Right renal cortex interstitium (tissue), 3 donors: ENCODE measurements at places on chromosomes 2 and 18.

DNA sequence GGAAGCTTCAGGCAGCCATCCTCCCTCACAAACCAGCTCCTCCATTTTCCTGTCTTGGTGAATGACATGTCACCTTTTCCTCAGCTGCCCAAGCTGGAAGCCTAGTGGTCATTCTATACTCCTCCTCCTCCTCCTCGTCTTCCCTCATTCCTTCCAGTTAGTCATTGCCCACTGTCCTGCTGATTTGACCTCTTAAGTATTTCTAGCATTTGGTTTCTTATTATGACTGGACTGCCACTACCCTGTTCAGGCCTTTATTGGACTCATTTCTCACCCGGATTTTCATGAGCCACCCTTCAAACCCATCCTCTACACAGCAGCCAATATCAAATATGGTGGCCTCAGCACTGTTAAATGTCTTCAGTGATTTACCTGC is 21.9 kb upstream of the MGAT5 start:
- no peak for DNase-seq

GRCh38 chr2:3620834-3621233 is 25.9 kb downstream of the COLEC11 start:
- no peak for DNase-seq

- no peak for DNase-seq
Measured at GRCh38 chr18:5429681-5430080, 114.1 kb downstream of the EPB41L3 start.

DNA sequence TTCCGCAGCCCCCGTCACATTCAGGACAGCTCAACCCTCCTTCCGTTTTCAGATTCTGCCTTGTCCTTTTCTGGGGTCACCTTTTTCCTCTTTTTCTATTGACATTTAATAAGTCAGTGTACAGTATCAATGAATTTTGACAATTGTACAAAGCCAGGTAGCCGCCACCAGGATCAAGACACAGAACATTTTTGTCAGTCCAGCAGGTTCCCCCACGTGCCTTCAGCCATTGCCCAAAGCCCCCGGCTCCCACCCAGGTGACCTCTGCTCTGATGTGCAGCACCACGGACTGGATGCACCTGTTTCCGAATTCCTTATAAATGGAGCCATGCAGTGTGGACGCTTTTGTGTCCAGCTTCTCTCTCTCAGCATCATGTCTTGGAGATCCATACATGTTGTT is 30.0 kb downstream of the CROCC2 start:
- DNase-seq, result no peak

- no peak for DNase-seq
Measured at GRCh38 chr2:25587361-25587760, 86.0 kb downstream of the DTNB start.

DNA sequence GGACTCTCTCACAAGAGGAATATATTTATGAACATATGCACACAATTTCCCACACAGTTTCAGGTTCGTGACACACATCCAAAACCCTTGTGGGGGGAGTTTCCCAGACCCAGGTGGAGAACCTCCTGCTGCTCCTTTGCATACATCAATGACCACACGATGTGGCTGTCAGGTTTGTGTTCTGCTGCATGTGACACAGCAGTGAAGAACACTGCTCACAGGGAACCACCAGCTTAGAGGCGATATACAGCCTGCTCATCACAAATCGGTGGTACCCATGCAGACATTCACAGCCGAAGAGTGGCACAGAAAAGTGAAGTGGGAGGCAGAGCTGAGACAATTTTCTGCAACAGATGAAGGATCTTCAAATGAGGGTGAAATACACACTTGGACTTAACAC is 175.6 kb upstream of the ZFP36L2 start:
- no peak for DNase-seq

GRCh38 chr18:47931718-47932103 is 1.3 kb upstream of the SMAD2 start:
- no peak for DNase-seq

DNA sequence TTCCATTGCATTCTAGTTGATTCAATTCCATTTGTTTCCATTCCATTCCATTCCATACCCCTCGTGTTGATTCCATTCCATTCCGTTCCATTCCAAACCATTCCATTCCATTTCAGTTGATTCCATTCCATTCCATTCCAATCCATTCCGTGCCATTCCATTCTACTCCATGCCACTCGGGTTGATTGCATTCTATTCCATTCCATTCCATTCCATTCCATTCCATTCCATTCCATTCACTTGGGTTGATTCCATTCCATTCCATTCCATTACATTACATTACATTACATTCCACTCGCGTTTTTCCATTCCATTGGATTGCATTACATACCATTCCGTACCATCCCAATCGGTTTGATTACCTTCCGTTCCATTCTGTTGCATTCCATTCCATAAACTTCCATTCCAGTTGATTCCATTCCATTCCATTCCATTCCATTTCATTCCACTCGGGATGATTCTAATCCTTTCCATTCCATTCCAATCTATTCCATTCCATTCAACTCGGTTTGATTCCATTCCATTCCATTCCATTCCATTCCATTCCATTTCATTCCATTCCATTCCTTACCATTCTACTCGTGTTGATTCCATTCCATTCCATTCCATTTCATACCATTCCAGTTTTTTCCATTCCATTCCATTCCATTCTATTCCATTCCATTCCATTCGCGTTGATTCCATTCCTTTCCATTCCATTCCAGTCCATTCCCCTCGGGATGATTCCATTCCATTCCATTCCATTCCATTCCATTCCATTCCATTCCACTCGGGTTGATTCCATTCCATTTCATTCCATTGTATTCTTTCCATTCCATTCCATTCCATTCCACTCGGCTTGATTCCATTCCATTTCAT is 1140.4 kb downstream of the RPIA start:
- no peak for DNase-seq

DNA sequence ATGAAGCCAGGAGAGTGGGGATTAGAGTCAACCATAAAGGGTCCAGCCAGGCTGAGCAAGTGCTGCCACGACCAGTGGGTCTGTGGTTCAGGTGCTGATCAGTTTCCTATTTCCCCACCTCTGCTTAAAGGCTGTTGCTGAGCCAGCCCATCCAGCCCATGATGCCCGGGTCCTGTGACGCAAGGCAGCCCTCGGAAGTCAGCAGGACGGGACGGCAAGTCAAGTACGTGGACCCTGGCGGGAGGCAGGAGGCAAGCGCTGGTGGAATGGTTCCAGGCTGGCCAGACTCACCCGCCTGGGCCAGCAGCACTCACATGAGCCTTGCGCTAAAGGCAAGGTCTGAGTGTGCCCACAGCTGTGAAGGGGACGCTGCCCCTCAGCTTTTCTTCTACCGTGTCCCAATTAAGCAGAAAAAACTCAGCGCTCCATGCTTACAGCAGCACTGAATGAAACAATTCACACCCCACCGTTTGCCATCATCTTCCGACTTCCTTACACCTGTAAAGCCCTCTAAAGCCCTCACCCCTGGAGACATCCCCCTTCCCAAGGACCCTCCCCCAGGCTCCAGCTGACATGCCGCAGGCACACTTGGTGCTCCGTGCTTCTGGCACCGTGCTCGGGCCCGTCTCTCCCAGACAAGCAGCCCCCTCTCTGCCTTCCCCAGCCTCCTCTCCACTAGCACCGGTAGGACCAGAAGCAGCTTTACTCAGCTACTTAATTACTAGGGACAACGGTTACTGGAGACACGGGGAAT is 11.3 kb upstream of the RPL31 start:
- DNase-seq, result no peak

- DNase-seq, result no peak
Measured at GRCh38 chr2:106140913-106141312, 53.2 kb downstream of the UXS1 start.
